ENCODE measurements at places on chromosomes 2 and 18.

GRCh38 chr2:66580166-66581049, 145.5 kb downstream of the MEIS1 start:
- H3K4me3 ChIP-seq = peak overlapping the region; percentile 49
- peaks cover 7% of the 10 kb centered on the region for H3K4me1 ChIP-seq
- no peaks in the 10 kb centered on the region for H3K36me3 ChIP-seq
- H3K27ac ChIP-seq = peak overlapping the region; percentile 98

GRCh38 chr2:170222298-170222697, 44.4 kb downstream of the MYO3B start:
- no peak overlapping the region for H3K27ac ChIP-seq
- DNase-seq = no peak
- H3K4me3 ChIP-seq = no peak overlapping the region

GRCh38 chr2:132267105-132267497, 105.3 kb upstream of the ANKRD30BL start:
- H3K36me3 ChIP-seq = no peaks in the 10 kb centered on the region
- peaks cover 19% of the 10 kb centered on the region for H3K27me3 ChIP-seq
- peak overlapping the region; percentile 37 for H3K4me3 ChIP-seq
- DNase-seq = no peak
- peaks cover 21% of the 10 kb centered on the region for H3K4me1 ChIP-seq

GRCh38 chr2:60806988-60807681, 51.1 kb downstream of the PAPOLG start:
- no peaks in the 10 kb centered on the region for H3K36me3 ChIP-seq
- H3K4me3 ChIP-seq = no peak overlapping the region
- H3K27me3 ChIP-seq = no peaks in the 10 kb centered on the region

DNA sequence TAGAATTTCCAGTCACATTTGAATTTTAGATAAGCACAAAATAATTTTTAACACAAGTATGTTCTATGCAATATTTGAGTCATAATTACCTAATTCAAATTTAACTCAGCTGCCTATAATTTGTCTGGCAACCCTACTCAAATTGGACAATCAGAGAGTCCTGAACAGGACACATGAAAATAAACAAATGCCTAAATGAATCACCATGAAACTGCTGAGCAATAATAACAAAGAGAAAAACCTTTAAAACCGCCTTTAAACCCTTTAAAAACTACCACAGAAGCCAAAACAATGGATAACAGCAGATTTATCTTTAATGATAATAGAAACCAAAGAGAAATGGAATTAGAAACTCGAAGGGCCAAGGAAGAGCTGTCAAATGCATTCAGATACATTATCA, 39.5 kb downstream of the ARL4C start:
- no peak overlapping the region for H3K4me3 ChIP-seq
- no peak for DNase-seq
- H3K27ac ChIP-seq = no peak overlapping the region
- H3K36me3 ChIP-seq = no peaks in the 10 kb centered on the region
- H3K27me3 ChIP-seq = no peaks in the 10 kb centered on the region

DNA sequence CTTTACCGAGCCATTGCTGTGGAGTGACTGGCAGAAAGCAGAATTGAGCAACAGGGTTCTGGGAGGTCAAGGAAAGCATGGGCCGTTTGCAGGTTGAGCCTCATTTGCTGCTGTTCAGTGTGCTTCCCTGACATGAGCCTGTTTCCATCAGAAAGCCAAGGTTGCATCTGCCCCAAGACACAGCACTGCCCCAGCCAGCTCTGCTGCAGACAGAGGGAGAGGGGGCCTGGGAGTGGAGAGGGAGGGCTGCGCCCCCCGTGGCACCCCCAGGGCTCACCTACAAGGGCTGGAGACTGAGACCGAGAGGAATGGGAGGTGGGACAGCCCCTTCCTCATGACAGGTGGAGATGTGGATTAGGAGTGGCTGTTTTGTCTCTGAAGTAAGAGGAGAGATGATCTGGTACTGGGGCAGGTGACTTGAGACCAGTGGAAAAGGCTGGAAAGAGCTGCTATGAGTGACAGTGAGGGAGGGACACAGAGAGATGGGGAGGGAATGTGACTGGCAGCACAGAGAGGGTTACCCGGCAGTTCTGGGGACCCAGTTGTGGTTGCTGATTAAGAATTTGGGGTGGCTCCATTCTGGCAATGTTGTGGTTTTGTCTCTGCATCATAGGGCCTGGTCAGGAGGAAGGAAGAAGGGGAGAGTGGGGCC, 218.0 kb downstream of the DYSF start:
- H3K27me3 ChIP-seq = no peaks in the 10 kb centered on the region
- DNase-seq = no peak
- H3K4me3 ChIP-seq = no peak overlapping the region
- no peaks in the 10 kb centered on the region for H3K36me3 ChIP-seq
- H3K27ac ChIP-seq = no peak overlapping the region

GRCh38 chr2:219159771-219160185, 837 bp downstream of the NHEJ1 start:
- peak overlapping the region; percentile 82 for H3K4me3 ChIP-seq
- H3K27me3 ChIP-seq = no peaks in the 10 kb centered on the region
- no peak for DNase-seq
- peaks cover 5% of the 10 kb centered on the region for H3K4me1 ChIP-seq
- H3K36me3 ChIP-seq = peaks cover 30% of the 10 kb centered on the region

DNA sequence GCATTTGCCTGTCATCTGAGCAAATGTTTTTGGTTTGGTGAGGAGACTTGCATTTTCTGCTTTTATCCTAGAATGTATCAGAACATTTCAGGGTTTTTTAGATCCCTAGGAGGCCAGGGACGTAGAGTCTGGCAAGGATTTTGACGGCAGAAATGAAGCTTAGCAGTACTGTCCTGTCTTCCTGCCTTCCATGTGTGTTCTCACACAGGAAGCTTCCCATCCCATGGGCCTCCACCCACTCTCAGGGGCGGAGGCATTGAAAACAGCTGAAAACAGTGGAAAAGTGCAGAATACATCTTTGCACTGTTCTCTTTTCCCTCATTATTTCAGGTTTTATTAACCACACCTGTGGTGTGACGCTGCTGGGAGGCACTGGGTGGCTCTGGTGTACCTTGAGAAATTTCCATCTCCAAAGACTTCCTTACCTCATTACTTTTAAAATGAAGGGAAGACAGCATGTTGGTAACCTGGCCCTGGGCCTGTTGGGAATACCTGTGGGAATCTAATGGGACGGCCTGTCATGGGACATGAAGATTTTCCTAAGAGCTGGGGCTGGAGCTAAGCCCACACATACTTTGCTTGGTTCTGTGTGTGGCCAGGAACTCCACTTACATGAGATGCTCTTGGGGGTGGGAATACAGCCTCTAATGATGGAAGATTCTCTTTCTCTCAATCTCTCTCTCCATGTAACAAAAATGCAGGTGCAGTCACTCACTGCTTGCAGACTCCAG, 20.5 kb downstream of the PCARE start:
- H3K36me3 ChIP-seq = no peaks in the 10 kb centered on the region
- H3K4me1 ChIP-seq = peaks cover 23% of the 10 kb centered on the region
- no peaks in the 10 kb centered on the region for H3K27me3 ChIP-seq
- DNase-seq = no peak

- peaks cover 3% of the 10 kb centered on the region for H3K4me1 ChIP-seq
- H3K27me3 ChIP-seq = no peaks in the 10 kb centered on the region
- H3K4me3 ChIP-seq = no peak overlapping the region
These were observed 103.7 kb upstream of the THOC1 start for GRCh38 chr18:371609-371982.

GRCh38 chr2:168456521-168457189, 583 bp downstream of the CERS6 start:
- no peaks in the 10 kb centered on the region for H3K36me3 ChIP-seq
- H3K27me3 ChIP-seq = no peaks in the 10 kb centered on the region
- peak overlapping the region; percentile 89 for H3K27ac ChIP-seq
- H3K4me1 ChIP-seq = peaks cover 49% of the 10 kb centered on the region
- H3K4me3 ChIP-seq = peak overlapping the region; percentile 96

DNA sequence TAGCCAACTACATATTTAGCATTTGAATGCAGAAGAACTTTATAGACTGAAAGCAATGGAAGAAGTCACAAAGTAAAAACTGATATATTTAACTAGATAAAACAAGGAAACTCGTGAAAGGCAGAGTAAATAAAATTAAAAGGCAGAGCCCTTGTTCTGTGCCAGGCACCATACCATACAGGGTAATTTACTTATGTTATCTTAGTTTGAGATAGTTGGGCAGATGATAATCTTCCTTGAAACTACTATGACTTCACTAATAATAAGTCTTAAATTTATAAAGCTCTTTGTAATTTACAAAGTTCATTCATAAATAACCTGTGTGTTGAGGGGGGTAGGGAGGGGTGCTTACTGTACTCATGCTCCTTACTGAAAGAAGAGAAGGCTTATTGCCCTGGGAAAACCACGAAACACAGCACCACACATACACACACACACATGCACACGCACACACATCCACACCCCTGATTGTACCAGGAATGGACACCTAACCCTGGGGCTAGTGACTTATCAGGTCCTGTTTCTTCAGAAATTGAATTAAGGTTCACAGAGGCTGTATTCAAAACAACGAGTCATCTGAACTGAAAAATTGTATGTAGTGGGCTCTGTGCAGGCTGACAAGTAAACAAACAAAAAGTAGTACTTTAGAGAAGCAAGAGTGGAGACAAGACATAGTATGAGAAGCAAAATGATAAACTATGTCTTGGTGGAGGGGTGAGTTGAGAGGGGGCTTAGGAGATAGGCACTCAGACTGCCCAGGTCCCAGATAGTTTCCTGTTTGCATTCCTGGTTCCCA, 38.1 kb downstream of the AGFG1 start:
- no peak for DNase-seq
- H3K27me3 ChIP-seq = no peaks in the 10 kb centered on the region
- peaks cover 63% of the 10 kb centered on the region for H3K4me1 ChIP-seq
- no peaks in the 10 kb centered on the region for H3K36me3 ChIP-seq

DNA sequence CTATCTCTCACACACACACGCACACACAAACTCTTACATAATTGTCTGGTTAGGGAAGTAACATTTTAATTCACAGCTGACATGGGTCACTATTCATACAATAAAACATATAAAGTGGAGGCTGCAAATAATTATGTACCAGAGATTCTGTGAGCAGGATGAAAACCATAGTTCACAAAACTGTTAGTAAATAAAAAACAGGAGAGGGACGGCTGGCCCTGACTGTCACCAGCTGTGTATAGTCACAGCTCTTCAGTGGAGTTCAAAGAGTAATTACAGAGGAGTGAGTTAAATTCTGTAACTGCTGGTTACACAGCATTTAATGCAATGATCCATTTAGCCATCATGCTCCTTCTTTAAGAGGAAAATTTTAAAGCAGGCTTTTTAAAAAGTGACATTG, 76.9 kb downstream of the NRXN1 start:
- no peak overlapping the region for H3K4me3 ChIP-seq
- no peak for DNase-seq
- peaks cover 12% of the 10 kb centered on the region for H3K4me1 ChIP-seq
- H3K36me3 ChIP-seq = no peaks in the 10 kb centered on the region
- H3K27me3 ChIP-seq = no peaks in the 10 kb centered on the region
- no peak overlapping the region for H3K27ac ChIP-seq

DNA sequence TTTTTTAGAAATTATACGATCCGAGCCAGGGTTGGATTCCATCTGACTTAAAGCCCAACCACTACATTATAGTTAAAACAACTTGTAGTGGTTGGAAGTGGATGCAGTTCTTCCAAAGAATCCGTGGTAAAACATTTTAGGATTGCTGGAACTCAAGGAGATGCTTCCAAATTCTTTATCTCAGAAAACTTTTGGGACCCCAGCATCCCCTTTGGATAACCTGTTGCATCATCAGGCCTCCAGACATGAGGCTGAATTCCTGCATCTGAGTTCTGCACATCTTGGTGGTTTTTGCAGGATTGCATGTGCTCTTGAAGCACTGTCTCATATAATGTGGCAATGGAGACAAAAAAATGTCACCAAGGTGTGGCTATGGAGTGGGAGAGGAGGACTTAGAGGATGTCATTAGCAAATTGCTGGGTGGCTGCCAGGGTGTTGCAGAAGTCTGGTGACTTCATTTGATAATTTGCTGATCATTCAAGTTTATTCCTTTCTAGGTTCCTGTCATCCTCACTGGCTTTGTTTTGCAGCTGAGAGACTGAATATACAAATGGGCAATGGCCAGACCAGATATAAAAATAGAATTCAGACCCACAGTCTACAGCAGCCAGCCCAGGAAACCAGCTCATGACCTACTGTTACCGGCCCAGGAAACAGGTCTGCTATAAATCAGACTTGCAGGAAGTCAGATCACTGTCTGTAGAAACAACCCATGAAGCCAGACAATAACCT, 207.7 kb downstream of the BCL2 start:
- no peaks in the 10 kb centered on the region for H3K4me1 ChIP-seq
- H3K27ac ChIP-seq = no peak overlapping the region
- no peak overlapping the region for H3K4me3 ChIP-seq
- DNase-seq = no peak
- no peaks in the 10 kb centered on the region for H3K36me3 ChIP-seq

DNA sequence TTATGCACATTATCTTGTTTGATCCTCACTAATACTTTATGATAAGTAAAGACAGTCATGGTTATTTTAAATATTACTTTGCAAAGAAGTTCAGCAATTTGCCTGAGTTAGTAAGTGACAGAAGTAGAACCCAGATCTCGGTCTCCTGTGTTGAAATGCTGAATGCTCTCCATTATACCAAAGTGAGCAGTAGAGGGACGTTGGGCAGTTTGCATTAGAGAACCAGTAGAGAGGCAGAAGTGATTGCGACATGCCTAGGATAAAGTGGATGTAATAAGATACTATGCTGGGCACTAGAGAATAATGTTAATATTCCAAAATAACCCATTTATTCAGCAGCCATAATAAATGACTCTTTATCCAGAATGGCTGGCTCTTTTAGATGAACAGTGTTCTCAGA, 201.0 kb downstream of the PMAIP1 start:
- H3K27me3 ChIP-seq = no peaks in the 10 kb centered on the region
- no peaks in the 10 kb centered on the region for H3K36me3 ChIP-seq
- no peak overlapping the region for H3K4me3 ChIP-seq

- no peaks in the 10 kb centered on the region for H3K36me3 ChIP-seq
- no peak for DNase-seq
- H3K27me3 ChIP-seq = no peaks in the 10 kb centered on the region
- H3K4me3 ChIP-seq = no peak overlapping the region
- no peak overlapping the region for H3K27ac ChIP-seq
These were observed 211.0 kb downstream of the MCFD2 start for GRCh38 chr2:46704593-46704992.

DNA sequence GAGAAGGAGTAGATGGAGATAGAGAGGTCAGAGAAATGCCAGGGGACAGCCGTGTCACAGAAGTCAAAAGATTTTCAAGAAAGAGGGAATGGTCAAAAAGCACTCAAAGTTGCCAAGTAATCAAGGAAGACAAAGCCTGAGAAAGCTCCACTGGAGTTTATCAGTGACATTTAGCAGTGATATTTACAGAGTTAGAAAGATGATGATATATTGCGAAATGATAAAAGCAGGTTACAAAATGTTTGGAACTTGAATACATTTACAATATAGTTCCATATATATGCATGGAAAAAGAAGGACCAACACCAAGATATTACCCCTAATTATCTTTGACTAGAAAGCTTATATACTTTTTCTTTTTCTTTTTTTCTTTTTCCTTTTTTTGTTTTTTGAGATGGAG, 20.4 kb downstream of the ZNF2 start:
- no peak overlapping the region for H3K4me3 ChIP-seq
- no peak for DNase-seq

GRCh38 chr2:118185210-118186109, 97.2 kb downstream of the INSIG2 start:
- H3K27ac ChIP-seq = peak overlapping the region; percentile 12
- no peaks in the 10 kb centered on the region for H3K4me1 ChIP-seq
- no peak for DNase-seq
- H3K4me3 ChIP-seq = peak overlapping the region; percentile 52
- no peaks in the 10 kb centered on the region for H3K36me3 ChIP-seq
